ENCODE measurements at places on chromosomes 3 and 15. TPM values are rescaled to one million over a fixed set of nuclear protein-coding genes. Genes with fewer than 3 reads are reported as not detected.

The SLC22A14 gene
- 0.59 TPM for total RNA-seq

The FOXB1 gene
- total RNA-seq, result not detected

The IFT122 gene
- total RNA-seq, result 26.4 TPM

The PSTPIP1 gene
- total RNA-seq, result not detected

The POLQ gene
- 5.7 TPM for total RNA-seq

The SPINT1 gene
- 0.78 TPM for total RNA-seq

The CNTN4 gene
- total RNA-seq, result not detected

The ATP11B gene
- total RNA-seq, result 60.2 TPM

The TPRG1 gene
- 0.30 TPM for total RNA-seq

The PLSCR2 gene
- not detected for total RNA-seq

The BFSP2 gene
- total RNA-seq, result not detected

The STAC gene
- 0.88 TPM for total RNA-seq

The SLC25A20 gene
- total RNA-seq, result 31.8 TPM

The CP gene
- not detected for total RNA-seq

All from smooth muscle cell of the umbilical artery (primary cell).